ENCODE measurements at places on chromosomes 5 and 9.

DNA sequence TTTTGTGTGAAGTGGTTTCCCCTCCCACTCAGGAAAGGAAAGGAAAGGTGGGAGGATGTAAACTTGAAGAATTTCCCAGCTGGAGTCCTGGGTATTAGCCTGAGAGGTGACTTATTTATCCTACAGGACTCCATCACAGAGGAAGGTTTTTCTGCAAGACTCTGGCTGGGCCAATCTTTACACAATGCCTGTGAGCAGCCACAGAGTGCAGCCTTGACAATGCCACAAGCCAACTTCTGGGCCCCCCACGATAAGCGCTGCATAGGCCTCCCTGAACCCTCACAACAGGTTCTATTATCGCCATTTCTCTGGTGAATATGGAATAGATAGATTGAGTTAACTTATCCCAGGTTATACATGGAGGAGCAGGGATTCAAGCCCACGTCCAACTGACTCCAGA is 12.4 kb downstream of the TTC39B start:
- DNase-seq: no peak

DNA sequence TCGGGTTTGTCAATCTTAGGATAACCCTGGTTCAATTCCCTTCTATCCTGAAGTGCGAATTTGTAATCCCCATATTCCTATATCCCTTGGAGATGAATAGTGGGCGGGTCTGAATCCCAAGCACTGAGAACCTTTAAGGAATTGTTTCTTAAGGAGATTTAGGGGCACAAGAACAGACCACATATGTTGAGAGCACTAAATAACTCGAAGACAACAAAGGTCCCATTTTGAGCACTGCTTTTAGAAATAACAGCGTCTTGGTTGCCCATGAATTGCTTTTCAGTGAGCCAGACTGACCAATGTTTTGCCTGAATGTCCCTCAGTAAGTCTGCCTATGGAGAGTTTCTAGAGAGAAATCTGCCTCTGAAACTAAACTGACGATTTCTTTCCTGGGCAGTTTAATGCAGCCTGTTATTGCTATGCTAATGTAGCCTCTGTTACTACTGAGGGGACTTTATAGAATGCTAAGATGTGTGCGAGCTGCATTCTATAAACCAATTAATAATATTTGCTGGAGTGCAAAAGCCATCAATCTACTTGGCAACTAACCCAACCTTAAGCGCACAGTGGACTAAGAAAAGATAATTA is 445.0 kb upstream of the DMAC1 start:
- no peak for DNase-seq

GRCh38 chr9:34572628-34573027 is 16.9 kb downstream of the CNTFR start:
- DNase-seq: no peak

DNA sequence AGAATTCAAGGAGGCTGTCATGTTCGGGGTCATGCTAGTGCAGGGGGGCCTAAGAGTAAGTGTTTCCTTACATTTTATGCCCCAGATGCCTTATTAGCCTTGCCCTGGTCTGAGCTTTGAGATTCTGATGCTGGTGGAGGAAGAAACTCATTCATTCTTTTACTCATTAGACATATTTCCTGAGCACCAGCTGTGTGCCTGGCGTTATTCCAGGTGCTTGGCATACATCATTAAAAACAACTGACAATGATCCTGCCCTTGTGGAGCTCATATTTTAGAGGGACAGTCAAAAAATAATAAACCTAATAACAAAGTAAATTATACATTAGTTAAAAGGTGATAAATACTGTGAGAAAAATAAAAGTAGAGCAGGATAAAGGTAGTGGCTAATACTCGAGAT is 138.9 kb upstream of the SGCD start:
- peak; percentile 47 for DNase-seq

Data from NCI-H1694 (cell line).